ENCODE measurements at places on chromosomes 6 and 20. TPM values are rescaled to one million over a fixed set of nuclear protein-coding genes. Genes with fewer than 3 reads are reported as not detected.
A peak's percentile ranks its signal among the peaks of the same experiment; 100 is the strongest.

- H3K4me1 ChIP-seq, result peaks cover 6% of the 10 kb centered on the region
- DNase-seq, result no peak
- no peaks in the 10 kb centered on the region for H3K36me3 ChIP-seq
- H3K27ac ChIP-seq, result no peak overlapping the region
- peaks cover 27% of the 10 kb centered on the region for H3K27me3 ChIP-seq
Measured at GRCh38 chr6:68628161-68628560, 6.9 kb upstream of the ADGRB3 start.

DNA sequence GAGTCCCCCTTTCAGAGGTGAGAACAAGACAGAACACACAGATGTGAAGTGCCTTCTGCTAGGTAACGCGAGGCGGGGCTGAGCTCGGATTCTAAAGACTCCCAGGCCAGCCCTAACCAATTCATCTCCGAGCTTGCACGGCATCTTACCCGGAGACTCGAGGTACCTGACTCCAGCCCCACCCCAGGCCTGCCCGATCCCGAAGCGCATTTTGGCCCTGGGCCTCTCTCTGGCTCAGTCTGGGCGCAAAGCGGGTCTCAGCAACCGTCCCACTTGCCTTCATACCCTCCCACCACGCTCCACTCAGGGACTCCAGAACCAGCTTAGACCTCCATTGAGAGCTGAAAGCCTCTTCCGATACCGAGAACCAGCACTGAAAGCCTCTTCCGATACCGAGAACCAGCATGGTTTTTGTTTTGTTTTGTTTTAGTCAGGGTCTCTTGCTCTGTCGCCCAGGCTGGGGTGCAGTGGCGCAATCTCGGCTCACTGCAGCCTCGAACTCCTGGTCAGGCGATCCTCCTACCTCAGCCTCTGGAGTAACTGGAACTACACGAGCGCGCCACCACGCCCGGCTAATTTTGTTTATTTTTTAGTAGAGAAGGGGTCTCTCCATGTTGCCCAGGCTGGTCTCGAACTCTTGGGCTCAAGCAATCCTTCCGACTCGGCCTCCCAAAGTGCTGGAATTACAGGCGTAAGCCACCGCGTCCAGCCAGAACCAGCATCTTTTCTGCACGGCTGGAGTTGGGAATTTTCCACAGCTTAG, 557 bp upstream of the DYNLRB1 start:
- H3K4me3 ChIP-seq, result peak overlapping the region; percentile 92
- peaks cover 45% of the 10 kb centered on the region for H3K4me1 ChIP-seq
- no peaks in the 10 kb centered on the region for H3K27me3 ChIP-seq
- DNase-seq, result peak; percentile 49
- peak overlapping the region; percentile 97 for H3K27ac ChIP-seq

DNA sequence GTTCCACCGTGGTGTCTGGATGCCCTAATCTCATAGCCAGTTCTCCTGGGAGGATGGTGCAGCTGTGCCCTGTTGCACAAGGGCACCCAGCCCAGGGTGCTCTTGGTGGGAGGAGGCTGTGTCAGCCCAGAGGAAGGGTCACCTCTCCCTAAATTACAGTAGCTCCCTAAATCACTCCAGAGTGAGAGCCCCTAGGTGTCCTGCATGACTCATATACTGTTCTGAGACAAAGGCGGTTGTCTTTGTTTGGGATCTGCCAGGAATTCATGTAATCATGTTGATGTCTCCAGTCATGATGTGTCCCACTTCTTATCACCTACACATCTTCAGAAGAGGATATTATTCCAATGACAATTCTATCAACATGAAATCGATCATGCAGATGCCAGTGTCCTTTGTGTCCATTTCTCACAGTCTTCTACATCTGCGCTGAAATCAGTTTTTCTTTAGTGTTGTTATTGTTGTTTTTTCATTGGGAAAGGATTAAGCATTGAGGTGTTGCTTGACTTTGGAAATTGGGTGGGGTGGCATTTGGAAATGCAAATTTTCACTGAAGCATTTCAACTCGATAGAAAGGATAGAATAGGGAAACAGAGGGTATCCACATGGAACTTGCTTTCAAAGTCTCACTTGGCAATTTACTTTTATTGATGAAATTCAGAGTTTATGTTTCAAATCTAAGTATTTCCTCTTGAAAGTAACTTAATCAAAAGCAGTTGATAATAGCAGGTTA, 19.5 kb downstream of the PERP start:
- no peak overlapping the region for H3K4me3 ChIP-seq
- no peaks in the 10 kb centered on the region for H3K4me1 ChIP-seq
- H3K27ac ChIP-seq, result no peak overlapping the region
- no peak for DNase-seq
- H3K36me3 ChIP-seq, result no peaks in the 10 kb centered on the region

GRCh38 chr6:119856136-119856535, 506.6 kb upstream of the MAN1A1 start:
- H3K27ac ChIP-seq, result no peak overlapping the region
- no peaks in the 10 kb centered on the region for H3K27me3 ChIP-seq
- no peak overlapping the region for H3K4me3 ChIP-seq
- H3K4me1 ChIP-seq, result peaks cover 6% of the 10 kb centered on the region
- H3K36me3 ChIP-seq, result no peaks in the 10 kb centered on the region
- DNase-seq, result no peak

Gene NHLRC1
- total RNA-seq, result 0.93 TPM

GRCh38 chr6:38352636-38353035, 287.1 kb downstream of the BTBD9 start:
- no peak overlapping the region for H3K4me3 ChIP-seq
- H3K27me3 ChIP-seq, result no peaks in the 10 kb centered on the region
- H3K4me1 ChIP-seq, result peaks cover 17% of the 10 kb centered on the region
- no peak for DNase-seq
- H3K27ac ChIP-seq, result no peak overlapping the region

DNA sequence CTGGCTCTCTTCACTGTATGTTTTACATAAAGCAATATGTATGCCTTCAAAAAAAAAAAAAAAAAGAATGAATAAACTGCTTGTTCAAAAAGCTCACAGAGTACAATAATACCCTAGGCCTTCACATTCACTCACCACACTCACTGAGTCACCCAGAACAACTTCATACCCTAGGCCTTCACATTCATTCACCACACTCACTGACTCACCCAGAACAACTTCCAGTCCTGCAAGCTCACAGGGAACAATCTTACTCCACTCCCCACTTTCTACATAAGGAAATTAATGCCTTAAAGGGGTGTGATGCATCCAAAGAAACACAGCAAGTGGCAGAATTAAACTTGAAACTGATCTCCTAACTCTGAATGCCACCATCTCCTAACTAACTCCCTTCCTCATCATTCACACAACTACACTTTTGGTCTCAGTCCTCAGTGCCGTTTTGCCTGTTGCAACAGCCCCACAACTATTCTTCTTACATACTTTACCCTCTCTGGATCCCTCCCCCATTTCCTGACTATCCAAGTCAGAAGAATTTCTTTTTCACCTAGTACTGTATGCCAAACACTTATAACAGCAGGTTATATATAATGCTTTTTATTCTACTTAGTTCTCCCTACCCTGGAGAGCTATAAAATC, 34.2 kb downstream of the NHSL1 start:
- no peak for DNase-seq
- peaks cover 41% of the 10 kb centered on the region for H3K36me3 ChIP-seq
- no peak overlapping the region for H3K4me3 ChIP-seq
- no peaks in the 10 kb centered on the region for H3K27me3 ChIP-seq
- peaks cover 6% of the 10 kb centered on the region for H3K4me1 ChIP-seq

GRCh38 chr6:137370871-137371633, 123.1 kb downstream of the OLIG3 start:
- H3K4me1 ChIP-seq, result peaks cover 3% of the 10 kb centered on the region
- no peak for DNase-seq
- no peak overlapping the region for H3K4me3 ChIP-seq
- peaks cover 78% of the 10 kb centered on the region for H3K27me3 ChIP-seq
- no peaks in the 10 kb centered on the region for H3K36me3 ChIP-seq
- no peak overlapping the region for H3K27ac ChIP-seq

Gene PI3
- total RNA-seq, result not detected

GRCh38 chr20:31739550-31739977, 474 bp downstream of the TPX2 start:
- H3K27ac ChIP-seq, result no peak overlapping the region
- H3K27me3 ChIP-seq, result no peaks in the 10 kb centered on the region
- no peak overlapping the region for H3K4me3 ChIP-seq
- peaks cover 4% of the 10 kb centered on the region for H3K4me1 ChIP-seq

Gene MYL9
- 19.7 TPM for total RNA-seq

DNA sequence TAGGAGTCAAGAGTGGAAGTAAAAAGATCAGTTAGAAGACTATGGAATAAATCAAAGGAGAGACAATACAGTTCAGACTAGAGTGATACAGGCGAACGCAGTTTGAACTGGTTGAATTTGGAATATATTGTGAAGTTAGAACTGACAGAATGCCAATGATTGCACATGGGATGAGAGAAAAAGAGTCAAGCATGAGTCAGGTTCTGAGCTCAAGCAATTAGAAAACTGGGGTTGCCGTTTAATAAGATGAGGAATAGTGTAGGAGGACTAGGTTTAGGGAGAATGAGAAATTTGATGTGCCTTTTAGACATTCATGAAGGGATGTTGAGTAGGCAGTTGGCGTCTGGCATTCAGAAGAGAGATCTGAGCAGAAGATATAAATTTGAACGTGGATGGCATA, 8.0 kb downstream of the RNF217 start:
- peaks cover 11% of the 10 kb centered on the region for H3K36me3 ChIP-seq
- H3K27me3 ChIP-seq, result no peaks in the 10 kb centered on the region
- H3K4me3 ChIP-seq, result no peak overlapping the region
- no peak for DNase-seq
- peaks cover 14% of the 10 kb centered on the region for H3K4me1 ChIP-seq

DNA sequence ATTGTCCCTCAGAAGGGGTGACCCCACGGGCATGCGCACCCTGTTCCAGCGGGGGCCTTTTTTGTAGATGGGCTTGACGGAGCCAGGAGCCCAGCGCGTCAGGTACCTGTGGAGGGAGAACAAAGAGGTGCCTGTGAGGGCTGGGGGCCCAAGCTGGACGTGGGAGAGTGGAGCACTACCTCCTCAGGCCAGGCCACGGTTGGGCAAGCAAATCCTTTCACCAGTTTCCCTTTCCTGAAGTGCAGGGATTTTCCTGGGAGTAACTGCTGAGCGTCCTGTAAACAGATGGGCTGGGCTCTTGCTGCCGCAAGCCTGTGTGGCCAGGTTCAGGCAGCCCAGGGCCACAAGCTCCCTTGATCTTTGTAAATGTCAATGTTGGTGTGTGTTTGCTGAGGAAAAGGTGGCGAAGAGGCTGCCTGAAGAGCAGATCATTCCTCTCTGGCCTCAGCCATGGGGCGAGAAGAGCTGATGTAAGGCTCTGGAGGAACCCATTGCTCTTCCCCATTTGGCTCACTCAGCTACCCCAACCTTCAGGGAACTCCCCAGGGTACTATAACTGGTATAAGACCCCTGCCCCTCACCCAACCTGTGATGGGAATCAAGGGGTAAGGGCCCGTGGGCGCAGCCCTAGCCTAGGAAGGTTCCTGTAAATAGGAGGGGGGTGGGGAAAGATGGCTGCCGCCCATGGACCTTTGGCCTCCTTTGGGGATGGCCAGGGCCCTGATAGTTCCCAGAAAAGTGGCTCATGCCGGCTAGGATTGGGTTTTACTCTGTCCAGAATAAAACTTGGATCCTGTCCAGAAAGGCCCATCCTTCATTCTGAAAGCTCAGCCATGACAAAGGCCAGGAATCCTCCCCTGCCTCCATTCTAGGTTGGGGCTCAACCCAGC, 15.5 kb downstream of the MRPS18A start:
- peaks cover 19% of the 10 kb centered on the region for H3K4me1 ChIP-seq
- no peak overlapping the region for H3K4me3 ChIP-seq
- DNase-seq, result no peak
- peaks cover 10% of the 10 kb centered on the region for H3K27me3 ChIP-seq
- H3K36me3 ChIP-seq, result peaks cover 8% of the 10 kb centered on the region

Gene TOX2
- 3.3 TPM for total RNA-seq

DNA sequence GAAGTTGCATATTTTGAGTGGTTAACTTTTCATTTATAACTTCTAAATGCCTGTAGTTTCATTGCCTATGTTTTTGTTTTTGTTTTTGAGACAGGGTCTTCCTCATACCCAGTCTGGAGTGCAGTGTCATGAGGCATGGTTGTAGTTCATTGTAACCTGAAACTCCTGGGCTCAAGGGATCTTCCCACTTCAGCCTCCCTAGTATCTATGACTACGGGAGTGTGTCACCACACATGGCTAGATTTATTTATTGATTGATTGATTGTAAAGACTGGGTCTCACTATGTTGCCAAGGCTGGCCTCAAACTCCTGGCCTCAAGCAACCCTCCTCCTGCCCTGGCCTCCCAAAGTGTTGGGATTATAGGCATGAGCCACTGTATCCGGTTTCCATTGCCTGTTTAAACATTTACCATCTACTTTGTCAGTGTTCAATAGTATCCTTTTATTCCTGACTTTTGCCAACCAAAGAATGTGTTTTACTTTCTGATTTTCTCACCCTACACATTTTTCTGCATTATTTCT, 144.6 kb downstream of the CDKAL1 start:
- no peak overlapping the region for H3K27ac ChIP-seq
- H3K4me1 ChIP-seq, result peaks cover 19% of the 10 kb centered on the region
- DNase-seq, result no peak
- H3K4me3 ChIP-seq, result no peak overlapping the region
- no peaks in the 10 kb centered on the region for H3K27me3 ChIP-seq
- peaks cover 3% of the 10 kb centered on the region for H3K36me3 ChIP-seq

DNA sequence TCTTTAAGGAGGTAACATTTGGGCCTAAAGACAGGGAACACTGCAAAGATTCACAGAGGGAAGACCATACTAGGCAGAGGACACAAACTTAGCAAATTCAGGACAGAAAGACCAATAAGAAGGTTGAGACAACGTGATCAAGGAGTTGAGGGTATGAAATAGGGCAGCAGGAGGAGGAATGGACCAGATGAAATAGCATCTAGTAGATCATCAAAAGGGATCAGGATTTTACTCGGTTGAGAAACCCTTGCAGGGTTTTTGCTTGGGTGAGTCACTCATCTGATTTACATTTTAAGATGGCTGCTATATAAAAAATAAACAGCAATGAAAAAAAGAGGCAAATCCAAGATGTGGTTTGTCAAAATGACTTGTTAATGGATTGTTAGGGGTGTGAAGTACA, 4.7 kb downstream of the BCLAF1 start:
- no peak for DNase-seq
- peaks cover 6% of the 10 kb centered on the region for H3K36me3 ChIP-seq
- peaks cover 4% of the 10 kb centered on the region for H3K27me3 ChIP-seq
- H3K4me1 ChIP-seq, result peaks cover 62% of the 10 kb centered on the region
- no peak overlapping the region for H3K27ac ChIP-seq
- H3K4me3 ChIP-seq, result peak overlapping the region; percentile 69

- H3K4me1 ChIP-seq, result no peaks in the 10 kb centered on the region
- DNase-seq, result no peak
- peaks cover 14% of the 10 kb centered on the region for H3K36me3 ChIP-seq
- no peak overlapping the region for H3K27ac ChIP-seq
- H3K27me3 ChIP-seq, result no peaks in the 10 kb centered on the region
Measured at GRCh38 chr20:24960861-24961260, 11.8 kb downstream of the CST7 start.

DNA sequence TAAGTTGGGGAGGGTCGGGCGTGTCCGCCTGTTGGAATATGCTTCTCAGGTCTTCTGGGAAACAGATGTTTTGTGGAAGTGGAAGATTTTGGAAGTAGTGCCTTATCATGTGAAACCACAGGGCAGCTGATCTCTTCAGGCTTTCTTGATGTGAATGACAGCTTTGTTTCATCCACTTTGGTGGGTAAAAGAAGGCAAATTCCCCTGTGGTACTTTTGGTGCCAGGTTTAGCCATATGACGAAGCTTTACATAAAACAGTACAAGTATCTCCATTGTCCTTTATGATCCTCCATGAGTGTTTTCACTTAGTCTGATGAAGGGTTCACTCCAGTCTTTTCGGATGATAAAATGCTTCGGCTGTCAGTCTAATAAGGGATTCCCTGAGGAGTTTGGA, 4.6 kb downstream of the IRF4 start:
- H3K4me3 ChIP-seq, result no peak overlapping the region
- no peak for DNase-seq
- no peak overlapping the region for H3K27ac ChIP-seq
- peaks cover 8% of the 10 kb centered on the region for H3K4me1 ChIP-seq
- H3K27me3 ChIP-seq, result peaks cover 89% of the 10 kb centered on the region

Data from neural crest cell (in vitro differentiated cells).